ENCODE measurements at places on chromosomes 3 and 15.

DNA sequence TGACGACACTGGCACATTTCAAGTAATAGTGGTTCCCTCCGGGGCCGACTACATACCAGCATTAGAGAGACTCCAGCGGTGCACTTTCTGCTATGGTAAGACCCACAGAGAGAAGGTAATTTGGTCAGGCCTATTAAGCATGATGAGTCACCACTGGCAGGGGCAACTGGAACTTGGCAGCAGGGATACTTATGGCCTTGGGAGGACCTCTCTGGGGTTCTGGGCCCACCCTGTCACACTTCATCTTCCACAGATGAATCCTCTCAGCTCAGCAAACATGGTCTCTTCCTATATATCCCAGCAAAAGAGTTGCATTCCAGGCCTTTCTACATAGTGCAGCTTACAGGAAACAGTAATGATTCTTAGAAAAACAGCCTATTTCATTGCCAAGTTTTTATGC is 88.0 kb downstream of the PIK3R4 start:
- no peak for DNase-seq

DNA sequence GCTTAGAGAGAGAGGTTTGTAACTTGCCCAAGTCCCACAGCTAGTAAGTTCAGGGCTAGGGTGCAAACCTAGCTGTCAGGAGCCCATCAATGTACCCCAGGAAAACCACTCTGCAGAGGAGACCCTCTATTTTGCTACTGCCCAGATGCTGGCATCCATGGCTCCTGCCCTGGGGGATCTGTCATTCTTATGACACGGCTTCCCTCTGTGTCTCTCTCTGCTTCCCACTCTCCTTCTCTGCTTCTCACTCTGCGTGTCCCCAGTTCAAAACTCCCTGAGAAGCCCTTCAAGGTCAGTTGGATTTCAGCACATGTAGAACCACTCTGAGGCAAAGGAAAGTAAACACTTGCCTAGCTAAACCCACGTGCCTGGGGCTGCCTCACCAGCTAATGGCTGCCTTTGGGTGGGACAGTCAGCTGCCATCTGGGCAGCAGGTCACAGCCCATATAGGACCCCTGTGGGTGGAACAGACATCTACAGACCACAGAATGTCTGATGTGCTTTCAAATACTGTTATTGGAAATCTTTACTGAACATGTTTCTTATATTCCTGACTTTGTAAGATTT is 29.4 kb upstream of the SLCO2A1 start:
- DNase-seq = no peak

DNA sequence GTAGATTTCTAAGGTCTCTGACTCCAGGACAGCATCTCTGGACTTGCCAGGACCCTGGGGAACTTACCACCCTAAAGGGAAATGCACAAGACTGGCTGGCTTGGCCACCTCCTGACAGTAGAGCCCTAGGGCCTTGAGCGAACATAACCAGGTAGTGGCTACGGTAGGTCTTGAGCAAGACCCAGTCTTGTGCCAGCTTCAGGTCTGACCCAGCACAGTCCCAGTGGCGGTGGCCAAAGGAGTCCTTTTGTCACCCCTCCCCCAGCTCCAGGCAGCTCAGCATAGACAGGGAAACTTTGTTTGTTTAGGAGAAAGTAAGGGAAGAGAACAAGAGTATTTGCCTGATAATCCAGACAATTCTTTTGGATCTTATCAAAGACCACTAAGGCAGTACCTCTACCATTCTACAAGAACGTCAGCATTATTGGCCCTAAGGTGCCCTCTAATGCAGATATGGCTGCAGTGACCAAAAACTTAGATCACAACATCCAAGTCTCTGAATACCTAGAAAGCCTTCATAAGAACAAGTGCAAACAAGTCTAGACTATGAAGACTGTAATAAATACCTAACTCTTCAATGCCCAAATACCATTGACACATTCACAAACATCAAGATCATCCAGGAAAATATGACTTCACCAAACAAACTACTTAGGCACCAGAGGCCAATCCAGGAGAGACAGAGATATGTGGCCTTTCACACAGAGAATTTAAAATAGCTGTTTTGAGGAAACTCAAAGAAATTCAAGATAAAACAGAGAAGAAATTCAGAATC is 38.7 kb upstream of the FBN1 start:
- no peak for DNase-seq

DNA sequence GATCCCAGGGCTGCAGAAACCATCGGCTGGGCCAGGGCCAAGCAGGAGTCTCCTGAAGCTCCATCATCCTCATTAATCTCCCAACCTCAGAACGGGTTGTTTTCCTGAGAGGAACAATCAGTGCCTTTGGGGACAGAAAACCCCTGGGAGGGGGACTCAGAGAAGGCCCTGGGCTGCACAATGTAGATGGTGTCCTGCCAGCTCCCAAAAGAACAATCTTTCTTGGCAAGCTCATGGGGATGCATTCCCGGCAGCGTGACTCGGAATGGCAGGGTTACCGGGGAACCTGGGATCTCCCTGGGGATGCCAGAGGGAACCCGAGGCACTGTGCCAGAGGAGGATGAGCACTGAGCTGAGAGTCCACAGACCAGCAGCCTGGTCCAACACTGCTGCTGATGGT is 72.1 kb upstream of the ATP2B2 start:
- no peak for DNase-seq

DNA sequence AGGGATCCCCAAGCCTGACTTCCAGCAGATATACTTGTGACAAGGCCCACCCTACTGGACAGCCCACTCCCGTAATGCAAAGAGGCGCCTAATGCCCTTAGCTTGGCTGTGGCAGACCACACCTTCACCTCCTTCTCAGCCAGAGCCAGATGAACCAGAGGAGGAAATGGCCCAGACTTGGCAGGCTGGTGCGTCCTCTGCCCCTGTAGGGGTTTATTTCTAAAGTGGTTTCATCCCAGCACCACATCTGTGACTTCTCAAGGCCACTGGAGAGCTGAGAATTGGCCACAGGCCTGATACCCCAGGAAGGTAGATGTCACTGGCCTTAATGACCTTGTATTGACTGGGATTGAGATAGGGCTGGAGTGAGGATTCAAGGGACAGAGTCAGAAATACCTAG is 29.5 kb downstream of the BOC start:
- DNase-seq = no peak

- DNase-seq = no peak
These were observed 7.7 kb downstream of the FSTL1 start for GRCh38 chr3:120442975-120443517.

GRCh38 chr15:36251450-36251849 is 328.0 kb upstream of the CDIN1 start:
- DNase-seq = no peak

DNA sequence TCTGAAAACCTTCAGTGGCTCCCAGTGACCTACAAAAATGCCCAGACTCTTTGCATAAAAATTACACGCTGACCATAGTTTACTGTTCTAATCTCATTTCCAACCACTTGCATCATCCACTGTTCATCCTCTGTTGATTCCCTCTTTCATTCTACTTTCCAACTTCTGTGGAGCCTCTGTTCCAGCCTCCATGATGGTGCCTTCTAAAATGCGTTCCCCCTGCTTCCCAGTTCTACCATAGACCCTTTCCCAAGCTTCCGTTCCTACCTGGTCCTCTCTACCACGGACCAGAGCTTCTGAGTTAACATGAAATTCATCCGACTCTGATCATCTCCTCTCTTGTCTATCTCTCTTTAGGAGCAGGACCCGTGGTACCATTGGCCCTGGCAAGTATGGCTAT is 127.0 kb downstream of the THSD4 start:
- no peak for DNase-seq

DNA sequence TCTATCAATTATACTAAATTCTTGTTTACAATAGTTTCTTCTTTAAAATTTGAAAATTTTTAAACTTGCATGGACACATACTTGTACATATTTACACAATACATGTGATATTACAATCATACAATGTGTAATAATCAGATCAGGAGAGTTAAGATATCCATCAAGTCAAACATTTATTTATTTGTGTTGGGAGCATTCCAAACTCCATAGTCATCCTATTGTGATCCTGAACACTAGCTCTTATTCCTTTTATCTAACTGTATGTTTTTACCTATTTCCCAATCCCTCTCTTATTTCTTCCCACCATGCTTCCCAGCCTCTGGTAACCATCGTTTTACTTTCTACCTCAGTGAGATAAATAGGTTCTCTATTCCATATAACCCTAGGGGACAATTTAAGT is 1219.2 kb downstream of the ZPLD1 start:
- no peak for DNase-seq

GRCh38 chr15:32715276-32715675 is 2.5 kb upstream of the GREM1 start:
- DNase-seq = no peak

- no peak for DNase-seq
These were observed 20.8 kb downstream of the STAC start for GRCh38 chr3:36401056-36401455.

GRCh38 chr15:68598171-68599152 is 19.7 kb downstream of the CORO2B start:
- DNase-seq = no peak

DNA sequence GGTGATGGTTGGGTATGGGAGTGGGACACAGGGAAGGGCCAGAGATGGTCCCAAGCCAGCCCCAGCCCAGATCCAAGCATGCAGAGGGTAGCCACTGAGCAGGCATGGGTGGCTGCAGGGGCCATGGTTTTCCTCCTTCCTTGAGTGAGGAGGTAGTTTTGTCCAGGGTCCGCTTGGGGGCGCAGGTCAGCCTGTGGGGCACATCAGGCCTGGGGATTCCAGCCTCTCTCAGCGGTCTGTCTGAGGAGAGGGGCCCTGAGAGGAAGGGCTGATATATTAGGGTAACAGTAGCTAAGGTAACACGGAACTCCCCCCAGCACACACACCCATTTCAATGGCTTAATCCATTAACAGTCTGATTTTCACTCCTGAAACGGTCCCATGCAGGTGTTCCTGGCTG is 22.7 kb upstream of the LCTL start:
- DNase-seq = no peak

GRCh38 chr3:72081471-72082185 is 296.7 kb upstream of the PROK2 start:
- DNase-seq = no peak

DNA sequence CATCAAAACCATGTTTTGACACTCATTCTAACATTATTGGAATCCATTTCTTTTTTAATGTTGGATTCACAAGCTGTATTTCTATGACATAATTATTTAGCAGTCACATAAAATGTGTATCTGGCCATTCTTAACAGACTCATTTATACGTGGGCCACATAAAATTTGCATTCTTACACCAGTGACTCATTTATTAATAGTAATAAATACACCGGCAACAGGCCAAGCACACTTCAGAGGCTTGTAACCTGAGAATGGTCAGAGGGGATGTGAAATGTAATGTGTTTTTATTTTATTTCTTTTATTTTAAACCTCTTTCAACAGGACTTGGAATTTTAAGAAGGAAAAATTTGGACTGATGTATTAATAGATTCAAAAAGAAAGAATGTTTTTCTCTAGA is 384.9 kb upstream of the RARB start:
- no peak for DNase-seq

DNA sequence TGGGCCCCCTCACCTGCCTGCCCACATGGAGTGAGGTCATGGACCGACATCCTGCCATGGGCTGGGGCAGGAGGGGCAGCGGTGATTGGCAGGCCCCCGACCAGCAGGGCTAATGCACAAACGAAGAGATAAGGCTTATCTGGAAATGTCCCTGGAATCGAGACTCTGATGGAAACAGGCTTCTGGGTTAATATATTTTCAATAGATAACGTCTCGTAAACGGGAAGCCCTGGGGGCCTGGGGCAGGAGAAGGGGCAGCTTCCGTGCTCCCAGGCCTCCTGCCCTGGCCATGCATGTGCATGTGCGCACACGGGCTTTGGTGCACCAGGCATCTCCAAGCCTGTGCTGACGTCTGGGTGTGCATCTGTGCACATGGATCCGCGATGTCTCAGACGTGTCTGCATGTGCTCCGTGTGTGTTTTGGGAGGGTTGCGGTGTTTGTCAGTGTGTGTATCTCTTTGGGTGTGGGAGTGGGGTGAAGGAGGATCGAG is 55.1 kb downstream of the DNAJB8 start:
- no peak for DNase-seq

DNA sequence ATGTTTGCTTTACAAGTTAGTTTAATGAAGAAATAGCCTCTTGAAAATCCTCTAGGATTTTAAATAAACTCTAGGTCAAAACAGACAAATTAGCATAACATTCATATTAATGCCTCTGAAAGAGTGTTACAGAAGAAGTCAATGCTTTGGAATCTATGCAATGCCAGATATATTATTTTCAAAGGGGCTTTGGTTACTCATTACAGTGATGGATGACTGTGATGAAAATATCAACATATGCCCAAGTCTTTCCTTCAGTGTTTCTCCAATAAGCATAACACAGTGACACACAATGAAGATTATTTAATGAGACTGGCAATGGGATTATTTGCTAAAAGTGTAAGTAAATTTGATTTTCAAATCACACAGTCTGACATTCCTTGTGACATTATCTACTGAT is 1247.2 kb downstream of the ROBO2 start:
- DNase-seq = no peak
